ENCODE measurements at places on chromosomes 13 and 19.

DNA sequence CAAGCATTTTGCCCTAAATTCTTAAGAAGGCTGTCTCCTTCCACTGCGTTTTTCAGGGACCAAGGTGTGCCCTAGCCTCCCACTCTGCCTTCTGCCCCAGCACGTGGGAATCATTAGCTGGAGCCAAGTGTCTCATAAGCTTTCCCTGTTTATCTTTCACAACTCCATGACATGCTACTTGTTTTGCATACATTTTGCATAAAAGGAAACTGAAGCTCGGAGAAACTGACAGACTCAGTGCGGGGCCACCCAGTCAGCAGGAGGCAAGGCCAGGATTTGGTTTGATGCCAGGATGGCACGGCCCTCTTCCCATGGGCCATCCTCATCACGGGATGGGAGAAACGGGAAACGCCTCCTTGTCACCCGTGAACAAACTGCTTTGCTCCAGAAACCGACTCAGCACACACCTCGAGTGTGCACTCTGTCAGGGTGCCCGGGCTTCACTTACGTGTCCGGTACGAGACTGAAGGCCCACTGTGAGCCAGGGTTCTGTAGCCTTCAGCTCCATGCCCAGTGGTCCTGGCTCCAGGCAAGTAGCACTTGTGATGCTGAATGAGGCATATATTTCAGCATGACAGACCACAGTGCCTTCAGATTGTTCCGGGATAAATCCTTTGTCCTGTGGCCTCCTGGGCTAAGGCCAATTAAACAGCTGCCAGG lies 9.6 kb downstream of the CEBPA start:
- no peak for DNase-seq

DNA sequence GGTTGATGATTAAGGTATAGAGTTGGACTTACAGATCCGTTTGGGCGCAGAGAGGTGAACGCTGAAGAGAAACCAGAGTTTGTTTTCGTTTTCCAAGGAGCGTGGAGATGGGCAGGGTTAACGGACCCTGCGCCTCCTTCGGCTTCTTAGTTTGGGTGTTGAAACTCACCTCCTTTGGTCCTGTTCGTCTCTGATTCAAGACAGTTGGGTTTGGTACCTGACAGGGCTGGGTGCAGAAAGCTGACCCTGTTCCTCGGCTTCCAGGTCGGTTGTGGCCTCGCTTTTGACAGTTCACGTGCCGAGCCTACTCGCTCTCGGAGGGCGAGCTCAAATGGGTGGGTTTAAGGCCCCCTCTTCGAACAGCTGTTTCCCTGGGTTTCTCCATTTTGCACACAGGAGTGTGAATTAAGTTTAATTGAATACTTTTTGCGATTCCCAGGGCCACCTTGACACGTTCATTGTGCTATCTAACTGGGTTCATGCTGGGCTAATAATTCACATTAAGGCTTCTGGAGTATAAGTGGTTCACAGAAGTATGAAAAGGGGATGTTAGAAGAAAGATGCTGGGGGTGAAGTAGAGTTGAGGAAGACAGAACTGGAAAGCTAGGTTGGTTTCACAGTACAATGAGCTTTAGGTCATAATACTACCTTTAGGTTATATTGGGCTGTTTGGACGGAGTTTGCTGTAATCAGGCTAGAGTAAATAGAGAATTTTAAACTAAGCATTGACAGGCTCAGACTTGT lies 638 bp downstream of the USPL1 start:
- no peak for DNase-seq

GRCh38 chr19:39132344-39132969 lies 6.9 kb downstream of the PAK4 start:
- DNase-seq = no peak

DNA sequence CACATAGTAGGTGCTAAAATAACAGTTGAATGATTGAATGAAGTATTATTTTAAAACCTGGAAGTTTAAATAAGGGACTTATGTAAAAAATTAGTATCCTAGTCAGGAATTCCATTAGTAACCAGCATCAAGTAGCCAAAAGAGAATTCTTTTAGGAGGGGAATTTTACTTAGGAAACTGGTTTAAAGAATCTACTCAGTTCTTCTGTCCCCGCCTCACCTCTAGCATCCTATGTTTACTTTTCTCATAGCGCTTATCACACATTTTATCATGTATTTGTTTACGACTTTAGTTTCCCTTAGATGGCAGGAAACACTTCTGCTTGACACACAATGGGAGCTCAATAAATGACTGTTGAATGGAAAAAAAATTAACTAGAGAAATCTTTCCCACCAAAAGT lies 229.0 kb downstream of the KLF5 start:
- DNase-seq = no peak

DNA sequence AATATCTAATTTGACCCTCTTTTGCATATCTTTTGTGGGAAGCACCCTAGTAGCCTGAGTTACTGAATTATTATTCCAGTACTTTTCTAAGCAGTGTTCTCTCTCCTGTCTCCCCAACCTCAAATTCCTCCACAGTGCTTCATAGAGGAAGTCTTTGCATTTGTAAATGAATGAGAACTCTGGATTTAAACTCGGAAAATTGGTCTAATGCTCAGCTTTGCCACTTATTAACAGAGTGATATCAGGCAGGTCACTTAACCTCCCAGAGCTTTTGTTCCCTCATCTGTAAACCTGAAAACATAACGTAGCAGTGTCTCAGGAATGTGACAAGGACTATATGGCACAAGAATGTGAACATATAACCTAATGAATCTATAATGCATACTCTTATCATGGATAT lies 26.2 kb downstream of the FREM2 start:
- DNase-seq = no peak

GRCh38 chr19:13262450-13262849 lies 112.2 kb downstream of the IER2 start:
- no peak for DNase-seq

DNA sequence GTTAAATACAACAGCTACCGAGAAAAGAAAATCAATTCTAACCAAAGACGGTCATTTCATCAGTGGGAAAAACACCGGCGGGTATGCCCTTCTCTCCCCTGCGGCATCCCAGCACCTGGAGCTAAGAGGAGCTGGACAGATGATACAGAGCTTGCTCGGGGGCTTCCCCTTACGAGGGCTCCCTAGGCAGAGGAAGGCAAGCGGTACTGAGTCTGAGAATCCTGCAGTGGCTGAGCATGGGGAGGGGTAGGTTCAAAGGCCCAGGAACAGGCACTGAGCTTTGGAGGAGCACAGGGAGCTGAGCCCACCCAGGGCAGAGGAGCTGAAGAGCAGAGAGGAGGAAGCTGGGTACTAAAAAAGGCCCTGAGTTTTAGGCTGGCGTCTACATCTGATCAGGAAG lies 12.7 kb downstream of the STK24 start:
- no peak for DNase-seq

- DNase-seq = no peak
Observed at GRCh38 chr19:36013280-36014011, 567 bp downstream of the ALKBH6 start.
